ENCODE measurements at places on chromosomes 2 and 18.
A peak's percentile ranks its signal among the peaks of the same experiment; 100 is the strongest.

- DNase-seq = no peak
- no peak overlapping the region for H3K27ac ChIP-seq
- H3K27me3 ChIP-seq = no peaks in the 10 kb centered on the region
- H3K4me1 ChIP-seq = no peaks in the 10 kb centered on the region
Measured at GRCh38 chr2:157291018-157291417, 33.5 kb downstream of the GALNT5 start.

GRCh38 chr2:199019898-199020507 is 437.7 kb downstream of the SATB2 start:
- no peaks in the 10 kb centered on the region for H3K36me3 ChIP-seq
- no peak overlapping the region for H3K4me3 ChIP-seq

GRCh38 chr2:129192841-129193253 is 786.6 kb upstream of the RAB6C start:
- no peak for DNase-seq
- peaks cover 3% of the 10 kb centered on the region for H3K4me1 ChIP-seq
- H3K27ac ChIP-seq = no peak overlapping the region
- no peak overlapping the region for H3K4me3 ChIP-seq

DNA sequence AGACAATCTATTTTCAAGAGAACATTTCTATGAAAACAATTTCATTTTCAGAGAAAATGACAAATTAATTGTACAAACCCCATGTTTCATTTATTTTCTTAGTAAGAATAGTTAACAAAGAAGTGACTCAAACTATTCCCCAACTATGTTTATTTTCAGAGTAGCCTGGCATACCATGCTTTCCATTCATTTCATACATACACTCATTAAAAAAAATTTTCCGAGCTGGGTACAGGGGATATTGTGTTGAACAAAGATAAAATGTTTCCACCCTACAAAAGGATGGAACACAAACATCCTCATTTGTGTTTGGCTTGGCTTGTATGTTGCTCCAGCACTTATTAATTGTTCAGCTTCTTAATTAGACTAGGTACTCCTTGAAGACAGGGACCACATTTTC is 331.4 kb downstream of the EXOC6B start:
- DNase-seq = no peak
- no peak overlapping the region for H3K27ac ChIP-seq
- H3K27me3 ChIP-seq = no peaks in the 10 kb centered on the region

GRCh38 chr2:216827073-216827720 is 32.7 kb downstream of the TNP1 start:
- H3K27ac ChIP-seq = no peak overlapping the region
- no peaks in the 10 kb centered on the region for H3K4me1 ChIP-seq
- H3K27me3 ChIP-seq = no peaks in the 10 kb centered on the region
- no peak for DNase-seq
- no peak overlapping the region for H3K4me3 ChIP-seq

DNA sequence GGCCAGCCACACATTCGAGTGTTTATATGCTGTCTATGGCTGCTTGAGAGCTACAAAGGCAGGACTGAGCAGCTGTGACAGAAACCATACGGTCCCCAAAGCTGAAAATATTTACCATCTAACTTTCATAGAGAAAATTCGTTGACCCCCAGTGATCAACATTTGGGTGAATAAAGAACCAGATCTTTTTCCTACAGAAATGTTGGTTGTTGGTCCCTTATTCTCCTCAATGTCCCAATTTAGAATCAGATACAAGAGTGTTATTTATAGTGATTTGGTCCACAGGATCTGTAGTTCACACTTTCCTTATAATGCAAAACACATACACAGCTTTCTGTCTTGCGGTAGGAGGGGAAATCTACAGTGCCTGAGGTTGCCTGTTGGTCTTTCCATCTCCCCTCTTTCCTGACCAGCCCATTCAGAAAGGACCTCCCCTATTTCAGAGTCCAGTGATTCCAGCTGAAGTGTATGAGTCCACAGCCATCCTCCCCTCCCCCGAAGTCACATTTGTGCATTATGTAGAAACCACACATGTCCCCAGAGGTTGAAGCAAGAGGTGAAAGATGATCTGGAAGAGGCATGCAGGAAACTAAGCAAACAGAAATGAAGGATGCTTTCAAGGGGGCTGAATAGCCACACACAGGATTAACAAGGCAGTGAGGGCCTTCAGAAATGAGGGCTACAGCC is 61.9 kb downstream of the SPRED2 start:
- no peak overlapping the region for H3K4me3 ChIP-seq
- peaks cover 5% of the 10 kb centered on the region for H3K4me1 ChIP-seq
- no peak for DNase-seq
- no peaks in the 10 kb centered on the region for H3K27me3 ChIP-seq
- no peaks in the 10 kb centered on the region for H3K36me3 ChIP-seq

GRCh38 chr18:72075040-72075439 is 469.1 kb downstream of the CBLN2 start:
- no peaks in the 10 kb centered on the region for H3K4me1 ChIP-seq
- peaks cover 6% of the 10 kb centered on the region for H3K36me3 ChIP-seq
- no peaks in the 10 kb centered on the region for H3K27me3 ChIP-seq
- no peak overlapping the region for H3K4me3 ChIP-seq

GRCh38 chr2:216121255-216121654 is 12.1 kb downstream of the XRCC5 start:
- H3K4me3 ChIP-seq = no peak overlapping the region
- no peak for DNase-seq
- peaks cover 100% of the 10 kb centered on the region for H3K36me3 ChIP-seq
- H3K4me1 ChIP-seq = no peaks in the 10 kb centered on the region
- peak overlapping the region; percentile 10 for H3K27ac ChIP-seq

DNA sequence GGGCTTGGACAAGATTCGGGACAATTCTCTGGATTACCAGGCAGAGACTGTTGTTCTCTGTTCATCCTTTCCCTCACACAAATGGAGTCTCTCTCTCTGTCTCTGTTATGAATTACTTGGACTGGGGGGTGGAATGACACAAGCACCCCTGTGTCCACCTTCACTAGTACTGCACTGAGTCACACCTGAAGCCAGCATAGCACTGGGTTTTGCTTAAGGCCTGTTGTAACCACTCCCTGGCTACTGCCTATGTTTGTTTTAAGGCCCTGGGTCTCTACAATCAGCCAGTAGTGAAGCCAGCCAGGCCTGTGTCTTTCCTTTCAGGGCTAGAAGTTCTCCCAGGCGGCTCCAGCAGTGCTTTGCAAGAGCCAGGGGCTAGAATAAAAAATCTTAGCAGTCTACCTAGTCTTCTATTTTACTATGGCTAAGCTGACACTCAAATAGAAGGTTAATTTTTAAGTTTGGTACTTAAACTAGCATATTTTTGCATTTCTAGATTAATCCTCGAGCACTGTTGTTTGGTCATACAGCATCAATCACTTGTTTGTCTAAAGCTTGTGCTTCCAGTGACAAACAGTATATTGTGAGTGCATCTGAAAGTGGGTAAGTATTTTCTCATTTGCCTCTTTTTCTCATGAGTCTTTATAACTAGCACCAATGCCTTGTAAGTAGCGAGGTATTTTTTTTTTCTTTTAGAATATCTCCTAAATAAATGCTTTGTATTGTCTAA is 27.8 kb downstream of the WDR7 start:
- H3K4me1 ChIP-seq = no peaks in the 10 kb centered on the region
- no peaks in the 10 kb centered on the region for H3K36me3 ChIP-seq
- no peaks in the 10 kb centered on the region for H3K27me3 ChIP-seq
- H3K27ac ChIP-seq = no peak overlapping the region

GRCh38 chr2:102839668-102840388 is 78.0 kb downstream of the TMEM182 start:
- H3K4me3 ChIP-seq = no peak overlapping the region
- no peaks in the 10 kb centered on the region for H3K27me3 ChIP-seq
- no peaks in the 10 kb centered on the region for H3K4me1 ChIP-seq
- H3K36me3 ChIP-seq = no peaks in the 10 kb centered on the region
- peak; percentile 35 for DNase-seq

- H3K4me1 ChIP-seq = peaks cover 13% of the 10 kb centered on the region
- H3K27ac ChIP-seq = no peak overlapping the region
- no peak overlapping the region for H3K4me3 ChIP-seq
- H3K36me3 ChIP-seq = no peaks in the 10 kb centered on the region
- no peaks in the 10 kb centered on the region for H3K27me3 ChIP-seq
Measured at GRCh38 chr2:63778391-63778790, 63.3 kb upstream of the UGP2 start.

DNA sequence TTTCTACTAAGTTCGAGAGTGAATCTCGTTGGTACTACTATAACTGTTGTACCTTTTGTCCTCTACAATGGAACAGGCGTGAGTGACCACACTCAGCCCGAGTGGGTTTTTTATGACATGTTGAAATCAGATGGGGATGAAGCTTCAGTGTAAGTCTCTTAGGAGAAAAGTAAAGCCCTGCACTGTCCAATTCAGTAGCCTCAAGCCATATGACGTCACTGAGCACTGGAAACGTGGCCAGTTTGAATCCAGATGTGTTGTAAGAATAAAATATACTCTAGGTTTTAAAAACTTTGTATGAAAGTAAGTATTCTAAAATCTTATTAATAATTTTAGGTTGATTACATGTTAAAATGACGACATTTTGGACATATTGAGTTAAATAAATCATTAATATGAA is 101.7 kb upstream of the SP3 start:
- H3K36me3 ChIP-seq = no peaks in the 10 kb centered on the region
- H3K27ac ChIP-seq = no peak overlapping the region
- no peaks in the 10 kb centered on the region for H3K4me1 ChIP-seq
- no peaks in the 10 kb centered on the region for H3K27me3 ChIP-seq
- no peak for DNase-seq

DNA sequence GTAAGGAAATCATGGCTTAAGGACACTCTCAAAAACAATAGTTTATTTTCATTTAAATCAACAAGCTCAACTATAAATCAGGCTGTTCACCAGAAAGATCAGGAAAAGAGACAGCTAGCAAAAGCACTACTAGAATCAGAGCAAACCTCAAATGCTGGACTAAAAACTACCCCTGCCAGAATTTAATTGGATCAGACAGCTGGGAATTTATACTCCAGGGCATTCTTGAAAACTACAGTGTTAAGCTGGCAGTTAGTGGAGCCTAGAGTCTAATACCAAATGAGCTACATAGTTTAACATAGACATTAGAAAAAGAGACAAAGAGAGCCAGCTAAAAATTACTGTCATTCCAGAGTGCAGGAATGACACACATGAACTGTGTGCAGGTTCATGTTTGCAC is 1016.4 kb upstream of the CRIM1 start:
- no peaks in the 10 kb centered on the region for H3K36me3 ChIP-seq
- H3K4me3 ChIP-seq = no peak overlapping the region
- DNase-seq = no peak
- H3K27me3 ChIP-seq = no peaks in the 10 kb centered on the region
- H3K27ac ChIP-seq = no peak overlapping the region

DNA sequence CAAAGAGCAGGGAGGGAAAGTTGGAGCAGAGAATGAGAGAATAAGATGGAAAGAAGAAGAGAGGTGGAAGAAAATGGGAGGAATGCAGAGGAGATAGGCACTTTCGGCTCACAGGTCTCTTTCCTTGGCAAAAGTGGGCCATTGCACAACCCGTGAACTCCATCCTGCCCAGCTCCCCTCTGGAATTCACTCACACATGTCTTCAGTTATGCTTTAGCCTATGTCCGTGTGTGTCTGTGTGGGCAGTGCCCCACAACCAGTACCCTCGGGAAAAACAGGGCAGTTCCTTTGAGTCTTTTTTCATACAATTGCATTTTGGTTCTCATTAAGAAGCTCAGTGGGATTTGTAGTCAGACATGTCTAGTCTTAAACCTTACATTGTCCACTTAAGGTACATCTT is 34.5 kb downstream of the DTNA start:
- H3K4me1 ChIP-seq = no peaks in the 10 kb centered on the region
- H3K36me3 ChIP-seq = no peaks in the 10 kb centered on the region
- no peak overlapping the region for H3K27ac ChIP-seq
- no peak overlapping the region for H3K4me3 ChIP-seq
- DNase-seq = no peak
- H3K27me3 ChIP-seq = no peaks in the 10 kb centered on the region

DNA sequence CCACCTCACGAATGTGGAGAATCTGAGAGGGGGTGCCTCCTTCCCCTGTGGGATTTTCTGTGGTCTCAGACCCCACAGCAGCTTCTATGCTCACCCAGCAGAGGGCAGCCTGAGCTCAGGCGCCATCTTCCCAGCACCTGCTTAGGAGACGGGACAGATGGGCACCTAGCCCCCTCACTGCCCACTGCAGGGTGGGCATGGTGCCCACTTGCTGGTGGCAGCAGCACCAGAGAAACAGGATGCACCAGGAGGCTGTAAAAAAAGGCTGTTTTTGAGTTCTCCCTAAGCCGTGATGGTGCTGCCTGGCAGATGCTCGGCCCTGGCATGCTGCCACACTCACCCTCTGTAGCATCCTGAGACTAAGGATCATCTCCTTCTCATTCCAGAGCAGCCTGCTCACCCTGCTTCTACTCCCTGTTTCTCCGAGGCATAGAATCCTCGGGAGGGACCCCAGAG is 19.1 kb upstream of the SLC20A1 start:
- no peak overlapping the region for H3K4me3 ChIP-seq
- no peak overlapping the region for H3K27ac ChIP-seq
- peaks cover 5% of the 10 kb centered on the region for H3K4me1 ChIP-seq
- no peaks in the 10 kb centered on the region for H3K36me3 ChIP-seq
- peak; percentile 62 for DNase-seq

- no peaks in the 10 kb centered on the region for H3K36me3 ChIP-seq
- H3K27me3 ChIP-seq = no peaks in the 10 kb centered on the region
- peaks cover 2% of the 10 kb centered on the region for H3K4me1 ChIP-seq
- no peak overlapping the region for H3K4me3 ChIP-seq
- no peak overlapping the region for H3K27ac ChIP-seq
- no peak for DNase-seq
Measured at GRCh38 chr2:112692918-112693317, 27.9 kb upstream of the NT5DC4 start.

All from H9 (cell line).